Activated CD4-positive, alpha-beta T cell treated with anti-CD3 and anti-CD28 coated beads, Interleukin-2, amount 50 U/mL, for 48 hours (primary cell): ENCODE measurements at places on chromosomes 5 and 9.

GRCh38 chr9:4746278-4747030 is 5.5 kb upstream of the AK3 start:
- no peak for DNase-seq

- DNase-seq = no peak
These were observed 2.6 kb downstream of the OLFML2A start for GRCh38 chr9:124779368-124780059.

GRCh38 chr9:105119156-105119555 is 125.3 kb upstream of the SLC44A1 start:
- DNase-seq = no peak

- no peak for DNase-seq
These were observed 79.6 kb upstream of the SLC25A51 start for GRCh38 chr9:37983381-37984067.

- DNase-seq = no peak
These were observed 272.8 kb upstream of the SLC30A5 start for GRCh38 chr5:68821056-68821455.

DNA sequence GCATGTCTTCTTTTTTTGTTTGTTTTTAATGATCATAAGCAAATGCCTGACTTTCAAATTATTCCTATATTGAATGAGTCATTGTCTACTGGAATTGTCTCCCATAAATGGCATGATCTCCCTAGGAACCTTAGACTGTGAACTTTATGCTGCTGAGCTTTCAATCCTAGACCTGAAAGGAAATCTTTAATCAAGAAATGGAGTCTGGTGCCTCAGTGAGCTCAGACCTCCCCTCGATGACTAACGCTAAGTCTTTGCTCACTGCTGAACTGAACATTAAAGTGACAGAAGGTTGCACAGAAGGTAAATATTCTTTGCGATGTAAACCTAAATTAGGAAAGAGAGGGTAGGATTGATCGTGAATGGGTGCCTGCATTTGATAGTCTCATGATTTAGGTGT is 745.2 kb upstream of the WWC1 start:
- no peak for DNase-seq

GRCh38 chr5:40477856-40478546 is 201.7 kb upstream of the PTGER4 start:
- no peak for DNase-seq

GRCh38 chr9:95425910-95426551 is 90.7 kb downstream of the PTCH1 start:
- peak; percentile 15 for DNase-seq

DNA sequence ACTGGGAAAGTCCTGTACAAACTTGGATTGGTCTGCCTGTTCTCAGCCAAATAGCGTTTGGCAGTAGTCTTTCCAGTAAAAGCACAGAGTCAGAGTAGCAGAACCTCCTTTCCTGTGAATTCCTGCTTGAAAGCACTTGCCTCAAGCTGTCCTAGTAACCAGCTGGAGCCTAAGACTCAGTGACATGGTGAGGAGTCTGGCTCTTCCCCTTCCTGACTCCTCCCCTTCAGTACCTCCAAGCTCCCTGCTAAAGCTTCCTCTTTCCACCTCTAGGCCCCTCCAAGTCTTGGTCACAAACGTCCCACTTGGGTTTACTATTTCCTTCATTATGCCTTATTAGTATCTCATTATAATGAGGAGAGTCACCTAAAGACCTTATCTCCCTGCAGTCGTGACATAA is 21.4 kb upstream of the FAM81B start:
- DNase-seq = no peak

GRCh38 chr5:126718236-126718868 is 58.6 kb upstream of the LMNB1 start:
- DNase-seq = no peak

DNA sequence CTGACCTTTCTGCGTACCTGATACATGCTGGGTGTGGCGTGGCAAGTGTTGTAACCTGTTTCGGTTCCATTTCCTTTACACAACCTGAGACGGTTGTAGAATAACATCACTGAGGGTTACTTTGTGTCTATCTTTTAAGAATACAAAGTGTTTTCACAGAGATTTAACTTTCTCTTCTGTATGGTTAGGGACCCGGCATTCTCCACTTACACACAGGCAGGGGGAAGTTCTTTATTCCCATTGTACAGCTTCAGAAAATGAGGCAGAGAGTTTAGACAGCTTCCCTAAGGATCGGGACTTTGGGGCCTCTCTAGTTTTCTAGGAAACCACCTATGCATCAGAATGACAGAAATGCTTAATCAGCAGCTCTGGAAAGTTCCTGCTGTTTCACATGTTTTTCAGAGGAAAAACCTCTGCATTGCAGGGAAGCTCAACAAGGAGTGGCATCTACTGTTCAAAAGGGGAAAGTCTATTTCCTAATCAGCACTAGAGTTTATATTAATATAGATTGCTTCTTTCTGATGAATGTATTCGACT is 41.3 kb downstream of the CAST start:
- no peak for DNase-seq

DNA sequence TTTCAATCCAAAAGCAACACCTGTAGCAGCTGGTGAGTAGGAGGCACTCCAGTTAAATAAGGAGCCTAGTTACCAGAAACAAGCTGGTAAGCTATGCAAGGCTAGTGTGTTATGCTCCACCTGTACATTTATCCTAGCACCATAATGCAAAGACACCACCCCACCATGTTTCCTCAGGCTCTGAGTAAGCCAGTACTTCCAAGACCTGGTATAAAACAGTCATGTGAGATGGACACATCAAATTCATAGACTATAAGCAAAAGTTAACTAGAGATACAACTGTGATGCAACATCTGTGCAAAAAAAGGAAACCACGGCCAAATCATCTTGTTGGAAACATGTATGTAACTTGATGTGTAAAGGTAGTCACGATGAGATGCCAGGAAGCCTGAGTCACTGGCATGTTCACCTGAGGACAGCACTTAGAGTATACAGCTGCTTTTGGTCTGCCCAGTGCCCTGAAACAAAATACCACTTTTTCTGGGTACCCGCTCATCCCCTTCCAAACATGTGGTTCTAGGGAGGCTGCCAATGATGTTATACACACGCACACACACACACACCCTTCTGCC is 66.1 kb downstream of the CDK5RAP2 start:
- DNase-seq = no peak

GRCh38 chr5:169702693-169703481 is 65.8 kb downstream of the DOCK2 start:
- DNase-seq = peak; percentile 14

GRCh38 chr5:178378527-178379484 is 146.2 kb upstream of the PHYKPL start:
- DNase-seq = no peak

DNA sequence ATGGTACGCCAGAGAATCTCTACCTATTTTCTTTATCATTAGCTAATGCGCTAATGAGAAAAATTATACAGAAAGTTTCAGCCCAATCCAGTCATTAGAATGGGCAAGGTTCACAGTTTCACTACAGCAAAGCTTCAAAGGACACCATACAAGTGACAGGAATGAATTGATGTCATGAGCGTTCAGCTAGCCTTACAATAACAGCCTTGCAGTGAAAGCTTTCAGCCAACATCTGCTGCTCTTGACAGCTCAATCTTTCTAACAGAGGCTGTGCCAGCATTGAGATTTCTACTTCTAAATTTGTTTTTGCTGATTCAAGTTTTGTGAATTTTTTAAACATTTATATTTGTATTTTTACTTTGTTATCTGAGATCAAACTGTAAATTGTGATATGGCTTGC is 302.4 kb upstream of the FAM174A start:
- no peak for DNase-seq

DNA sequence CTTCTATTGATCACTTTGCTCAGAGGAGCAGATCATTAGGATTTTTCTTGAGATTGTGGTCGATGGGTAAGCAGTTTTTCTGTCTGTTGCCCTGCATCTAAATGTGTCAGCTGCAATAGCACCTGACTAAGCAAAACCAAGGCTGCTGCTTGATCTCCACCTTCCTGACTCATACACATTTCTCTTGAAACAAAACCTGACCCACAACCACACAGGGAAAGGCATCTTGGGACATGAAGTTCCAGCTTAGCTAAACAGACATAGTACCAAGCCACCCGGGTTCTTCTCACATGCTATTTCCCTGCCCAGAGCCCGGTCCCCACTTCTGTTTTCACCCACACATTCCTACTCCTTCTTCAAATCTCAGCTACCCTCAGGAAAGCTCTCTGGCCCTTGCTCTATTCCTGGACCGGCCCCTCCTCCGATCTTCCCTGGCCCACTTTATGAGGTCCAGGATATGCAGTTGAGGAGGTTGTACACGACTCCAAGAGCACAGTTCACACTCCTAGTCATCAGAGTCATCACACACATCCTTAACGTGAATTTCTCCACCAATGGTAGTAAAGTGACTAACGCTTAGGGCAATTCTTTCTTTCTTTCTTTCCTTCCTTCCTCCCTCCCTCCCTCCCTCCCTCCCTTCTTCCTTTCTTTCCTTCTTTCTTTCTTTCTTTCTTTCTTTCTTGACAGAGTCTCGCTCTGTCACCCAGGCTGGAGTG is 16.0 kb upstream of the ZBTB43 start:
- DNase-seq = no peak

DNA sequence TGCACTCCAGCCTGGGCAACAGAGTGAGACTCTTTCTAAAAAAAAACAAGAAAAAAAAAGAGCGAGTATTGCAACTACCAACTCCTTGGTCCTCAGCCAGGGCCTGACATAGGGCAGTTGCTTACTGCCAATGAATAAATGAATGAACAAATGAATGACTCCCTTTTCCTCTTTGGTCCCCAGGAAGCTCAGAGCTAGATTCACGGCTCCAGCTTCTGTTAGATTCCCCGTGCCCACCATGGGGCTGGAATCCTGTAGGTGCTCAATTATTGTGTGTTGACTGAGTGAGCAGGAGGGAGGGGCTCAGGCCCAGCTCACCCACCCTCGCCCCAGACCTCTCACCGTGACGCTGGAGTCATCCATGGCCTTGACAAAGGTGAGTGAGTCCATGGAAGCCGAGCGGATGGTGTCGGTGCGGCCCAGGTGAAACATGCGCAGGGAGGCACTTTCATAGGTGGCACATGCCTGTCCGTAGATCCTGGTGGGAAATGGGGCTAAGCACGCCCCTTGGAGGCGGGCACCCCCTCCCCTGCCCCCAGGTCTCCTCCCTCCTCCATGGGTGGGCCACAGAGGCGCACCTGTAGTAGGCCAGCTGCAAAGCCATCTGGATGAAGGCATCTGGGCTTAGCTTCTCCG is 12.8 kb downstream of the CRAT start:
- DNase-seq = no peak

- DNase-seq = no peak
These were observed 142.9 kb downstream of the OSTF1 start for GRCh38 chr9:75231167-75231566.

DNA sequence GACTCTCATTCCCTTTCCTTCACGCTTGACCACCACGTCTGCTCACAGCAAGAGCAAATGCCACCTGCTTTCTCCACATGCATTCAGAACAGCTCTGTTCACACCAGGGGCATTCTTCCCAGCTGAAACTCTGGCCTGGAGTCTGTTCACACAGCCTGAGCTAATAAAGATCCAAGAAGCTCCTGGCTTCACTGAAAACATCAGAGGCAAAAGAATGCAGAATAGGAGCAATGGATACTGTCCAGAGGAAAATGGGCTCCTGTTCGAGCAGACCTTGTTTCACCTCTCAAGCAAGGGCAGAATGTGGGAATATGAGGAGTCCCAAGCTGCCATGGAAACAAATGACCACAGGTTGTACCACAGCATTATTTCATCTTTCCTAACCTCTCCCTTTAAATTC is 402.7 kb upstream of the TNC start:
- no peak for DNase-seq

DNA sequence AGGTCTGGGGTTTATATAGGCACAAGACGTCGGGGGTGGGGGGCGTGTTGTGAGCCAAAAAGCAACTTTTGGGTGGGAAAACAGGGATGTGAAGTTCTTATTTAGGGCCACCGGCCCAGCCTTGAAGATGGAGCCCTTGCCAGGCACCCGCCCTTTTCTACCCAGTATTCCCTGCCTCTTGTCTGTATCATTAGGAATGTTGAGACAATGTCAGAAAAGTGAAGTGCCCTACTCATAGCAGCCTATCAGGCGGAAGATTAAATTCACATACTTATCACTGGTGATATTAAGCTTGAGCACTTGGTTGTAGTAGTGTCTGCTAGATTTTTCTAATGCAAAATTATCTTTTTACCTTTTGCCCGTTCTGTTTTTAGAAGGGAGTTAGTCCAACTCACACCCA is 293.5 kb downstream of the CDH10 start:
- DNase-seq = no peak

GRCh38 chr9:94912700-94913249 is 186.3 kb downstream of the AOPEP start:
- DNase-seq = no peak
